COLO829 (cell line): ENCODE measurements at places on chromosomes 2 and 18.

GRCh38 chr2:225164401-225165050, 122.3 kb upstream of the DOCK10 start:
- no peak for DNase-seq

GRCh38 chr18:57544936-57545660, 41.4 kb downstream of the FECH start:
- DNase-seq: no peak

DNA sequence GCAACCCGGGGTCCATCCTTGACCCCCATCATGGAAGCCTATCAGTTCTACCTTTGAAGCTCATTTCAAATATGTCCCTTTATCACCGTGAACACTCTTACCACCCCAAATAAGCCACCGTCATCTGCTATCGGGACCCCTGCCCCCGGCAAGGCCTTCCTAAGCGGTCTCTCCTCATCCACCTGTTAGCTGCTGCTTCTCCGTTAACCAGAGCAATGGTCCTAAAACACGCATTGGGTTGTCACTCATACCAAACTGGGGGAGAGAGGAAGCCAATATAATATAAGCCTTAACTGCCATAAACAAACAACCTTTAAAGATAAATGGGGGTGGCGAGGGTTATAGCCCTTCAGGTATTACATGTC, 680 bp downstream of the ASNSD1 start:
- DNase-seq: no peak

DNA sequence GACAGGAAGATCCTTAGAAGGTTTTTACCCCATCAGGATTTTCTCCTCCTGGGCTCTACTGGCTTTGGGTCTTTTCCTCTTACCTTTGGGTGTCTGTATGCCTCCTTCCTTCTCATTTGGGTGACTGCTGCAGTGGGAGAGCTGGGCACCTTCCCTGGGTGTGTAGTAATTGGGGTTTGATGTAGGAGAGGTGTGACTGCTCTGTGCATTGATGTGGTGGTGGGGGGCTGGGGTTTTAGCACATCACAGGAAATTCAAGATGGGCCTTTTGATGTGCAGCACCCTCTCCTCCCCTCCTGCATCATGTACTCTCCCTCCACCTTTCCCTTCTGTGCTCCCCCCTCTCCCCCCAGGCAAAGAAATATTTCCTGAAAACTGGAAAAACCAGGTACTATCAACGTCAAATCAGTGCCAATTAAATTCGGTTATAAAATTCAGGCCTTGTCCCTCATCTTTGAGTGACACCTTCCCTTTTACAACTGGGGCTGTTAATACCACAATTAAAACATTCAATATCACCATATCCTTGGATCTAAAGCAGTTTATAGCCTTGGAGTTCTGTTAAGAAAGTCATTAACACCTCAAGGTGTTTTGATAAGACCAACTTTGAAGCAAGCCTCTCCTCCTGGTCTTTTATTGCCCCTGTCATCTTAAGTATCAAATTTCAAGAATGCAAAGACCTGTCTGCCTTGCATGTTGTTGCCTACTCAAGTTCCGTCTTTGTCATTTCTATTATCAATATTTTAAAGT, 23.3 kb downstream of the EDAR start:
- no peak for DNase-seq

DNA sequence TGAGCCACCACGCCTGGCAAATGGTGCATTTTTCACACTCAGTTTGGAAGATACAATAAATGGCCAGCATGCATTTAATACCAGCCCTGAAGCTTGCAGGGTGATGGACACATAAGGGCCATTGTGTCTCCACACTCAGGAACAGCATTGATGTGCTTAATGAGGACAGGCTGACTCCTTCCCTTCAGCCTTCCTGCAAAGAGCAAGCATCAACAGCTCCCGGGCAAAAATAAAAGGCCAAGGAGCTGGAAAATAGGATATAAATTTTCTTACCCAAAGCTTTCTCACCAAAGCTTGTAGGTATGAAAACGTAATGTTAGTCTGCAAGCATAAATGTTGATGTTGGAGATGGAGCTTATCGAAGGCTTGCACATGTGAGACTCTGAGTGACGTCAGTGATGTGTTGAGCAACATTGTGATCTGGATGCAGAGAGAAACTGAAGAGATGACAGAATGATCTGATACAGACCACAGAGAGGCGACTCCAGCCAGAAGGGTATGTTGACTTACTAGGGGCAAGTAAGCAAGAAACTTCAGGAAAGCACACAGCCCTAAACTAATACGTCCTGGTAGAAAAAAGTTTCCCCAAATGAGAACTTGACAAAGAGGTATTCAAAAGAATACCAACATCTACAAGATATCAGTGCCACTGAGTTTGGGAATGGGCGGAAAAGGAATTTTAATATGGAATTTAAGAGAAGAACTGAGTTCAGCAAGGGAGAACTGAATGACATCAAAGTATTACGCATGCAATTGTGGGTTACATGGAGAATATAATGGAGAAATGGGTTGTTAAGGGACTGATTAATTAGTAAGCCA, 256.5 kb downstream of the TGIF1 start:
- DNase-seq: no peak
